ENCODE measurements at places on chromosomes 7 and 10.

DNA sequence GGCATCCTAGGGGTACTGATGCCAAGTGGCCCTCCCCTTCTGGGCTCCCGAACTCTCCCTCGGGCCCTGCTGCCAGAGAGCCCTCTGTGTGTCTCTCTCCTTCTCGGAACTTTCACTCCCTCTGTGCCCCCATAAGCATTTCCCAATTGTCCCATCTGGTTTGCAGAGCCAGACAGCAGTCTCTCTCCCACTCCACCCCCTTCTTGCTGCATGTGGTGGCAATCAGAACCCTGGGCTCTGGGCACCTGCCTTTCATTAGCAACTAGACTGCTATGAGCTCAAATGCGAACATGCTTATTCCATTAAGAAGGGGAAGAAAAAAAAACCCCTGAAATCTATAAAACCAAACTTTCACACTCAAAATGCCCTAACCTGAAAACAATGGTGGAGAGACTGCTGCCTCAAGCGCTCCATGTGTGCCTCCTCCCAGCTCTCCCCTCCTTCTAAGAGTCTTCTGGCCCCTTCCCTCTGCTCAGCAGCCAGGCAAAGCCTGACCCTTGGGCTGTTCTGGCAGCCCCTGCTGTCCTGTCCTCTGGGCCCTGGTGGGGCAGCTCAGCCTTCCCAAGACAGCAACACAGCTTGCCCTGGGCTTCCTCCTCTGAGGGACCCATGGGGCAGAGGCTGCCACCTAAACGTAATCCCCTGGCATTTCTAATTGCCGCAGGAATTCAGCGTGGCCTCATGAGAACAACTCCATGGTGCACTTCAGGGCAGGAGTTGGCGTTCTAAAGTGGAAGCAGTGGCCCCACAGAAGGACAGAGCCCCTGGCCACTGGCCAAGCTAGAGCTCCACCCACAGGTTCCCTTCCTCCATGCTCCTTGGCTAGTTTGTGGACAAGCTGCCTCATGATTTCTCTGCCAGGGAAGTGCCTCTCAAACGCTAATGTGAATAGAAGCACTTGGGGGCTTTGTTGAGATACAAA, 415.4 kb downstream of the PLXNA4 start:
- DNase-seq: no peak

DNA sequence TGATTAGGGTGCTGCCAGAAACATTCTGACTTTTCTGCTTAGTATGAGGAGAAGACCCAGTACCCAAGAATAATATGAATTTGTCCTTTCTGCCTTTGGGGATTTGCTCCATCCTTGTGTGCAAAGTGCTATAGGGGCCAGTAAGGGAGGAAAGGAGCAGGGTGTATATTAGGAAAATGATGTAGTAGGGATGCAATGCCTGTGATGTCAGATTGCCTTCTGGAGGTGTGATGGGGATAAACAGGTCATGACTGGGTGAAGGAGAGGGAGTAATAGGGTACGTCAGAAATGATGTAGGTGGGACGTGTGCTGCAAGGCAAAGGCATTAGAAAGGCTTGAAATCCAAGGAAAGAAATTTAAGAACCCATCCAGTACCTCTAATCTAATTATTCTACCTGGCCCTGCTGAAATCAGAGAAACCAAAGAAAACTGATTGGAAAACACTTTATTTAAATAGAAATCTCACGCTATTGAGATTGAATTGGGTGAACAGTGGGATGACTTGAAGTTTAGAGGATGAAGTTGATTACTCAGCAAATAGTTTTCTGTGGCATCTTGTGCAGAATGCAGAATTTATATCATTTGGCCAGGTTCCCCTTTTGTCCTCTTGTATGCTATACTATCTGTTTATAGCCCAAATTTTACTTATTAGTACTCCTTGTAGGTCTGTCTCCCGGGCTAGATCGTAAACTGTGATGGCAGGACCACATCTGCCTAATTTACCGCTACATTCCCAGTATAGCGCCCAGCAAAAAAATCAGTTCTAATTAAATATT, 503.9 kb downstream of the SUGCT start:
- DNase-seq: no peak

DNA sequence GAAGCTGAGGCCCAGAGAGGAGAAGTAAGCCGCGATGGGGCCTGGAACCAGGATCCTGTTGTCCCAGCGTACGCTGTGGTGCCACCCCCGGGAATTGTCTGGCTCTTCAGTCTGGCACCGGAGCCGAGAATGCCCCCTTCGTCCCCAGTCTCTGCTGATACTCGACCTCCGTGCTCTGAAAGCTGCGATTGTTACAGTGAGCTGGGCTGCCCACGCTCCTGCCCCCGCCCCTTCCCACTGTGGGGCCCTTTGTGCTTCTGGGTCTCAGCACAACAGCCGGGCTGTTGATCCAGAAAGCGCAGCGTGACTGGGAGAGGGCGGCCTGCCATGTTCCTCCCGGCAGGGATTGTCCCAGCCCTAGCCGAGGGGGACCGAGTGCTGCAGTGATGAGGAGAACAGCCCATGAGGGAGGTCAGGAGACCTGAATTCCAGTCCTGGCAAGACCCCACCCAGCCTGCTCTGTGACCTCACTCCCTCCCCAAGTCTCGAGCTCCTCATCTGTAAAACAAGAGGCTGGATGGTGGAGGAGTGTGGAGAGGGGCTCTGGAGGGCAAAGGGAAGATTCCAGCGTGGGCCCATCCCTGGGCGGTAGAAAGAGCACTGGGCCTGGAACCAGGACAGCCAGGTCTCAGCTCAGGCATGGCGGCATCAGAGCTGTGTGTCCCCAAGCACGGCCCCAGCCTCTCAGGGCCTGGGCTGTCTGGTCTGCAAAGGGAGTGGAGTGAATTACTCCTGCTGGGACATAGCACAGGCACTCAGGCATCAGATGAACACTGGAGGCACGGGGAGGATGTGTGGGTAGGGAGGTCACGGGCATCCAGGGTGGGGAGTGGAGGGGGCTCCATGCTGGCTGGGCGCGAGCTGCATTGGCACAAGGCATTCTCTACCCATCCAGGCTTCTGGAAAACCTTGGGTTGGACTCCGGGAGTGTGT, 43.6 kb downstream of the TSPAN15 start:
- DNase-seq: no peak

- DNase-seq: no peak
These were observed 151.5 kb downstream of the TEX36 start for GRCh38 chr10:125531465-125531864.

DNA sequence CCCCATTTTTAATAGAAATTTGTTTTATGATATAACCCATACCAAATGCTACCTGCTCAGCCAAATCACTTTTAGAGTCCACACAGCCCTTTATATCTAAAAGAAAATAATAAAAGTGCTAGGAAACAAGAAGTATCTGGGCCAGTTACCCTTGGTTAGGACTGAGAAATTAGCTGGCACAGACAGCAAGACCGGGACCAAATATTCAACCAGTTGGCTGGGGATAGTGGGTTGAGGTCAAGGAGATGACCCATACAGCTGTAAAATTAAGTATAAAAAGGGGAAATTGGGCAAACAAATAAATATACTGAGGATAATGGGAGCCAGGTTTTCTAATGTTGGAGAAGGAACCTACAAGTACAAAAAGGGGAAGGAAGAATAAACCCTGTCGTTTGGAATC, 174.3 kb downstream of the IMMP2L start:
- DNase-seq: no peak

DNA sequence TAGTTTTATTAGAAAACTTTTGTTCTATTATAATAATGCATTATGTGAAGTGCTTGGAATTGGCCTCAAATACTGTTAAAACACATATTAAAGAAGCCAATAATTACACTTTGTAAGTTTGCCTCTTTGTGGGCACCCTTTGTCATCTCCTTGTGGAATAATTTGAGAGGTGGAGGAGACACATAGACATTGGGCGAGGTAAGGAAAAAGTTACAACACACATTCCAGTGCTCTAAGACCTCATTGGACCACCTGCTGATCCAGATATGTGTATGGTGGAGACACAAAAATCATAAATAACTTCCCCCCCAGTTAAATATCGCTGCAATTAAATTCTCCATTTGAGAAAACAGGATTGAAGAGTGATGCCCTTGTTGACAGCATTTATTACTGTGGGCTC, 511.8 kb downstream of the GFRA1 start:
- no peak for DNase-seq

DNA sequence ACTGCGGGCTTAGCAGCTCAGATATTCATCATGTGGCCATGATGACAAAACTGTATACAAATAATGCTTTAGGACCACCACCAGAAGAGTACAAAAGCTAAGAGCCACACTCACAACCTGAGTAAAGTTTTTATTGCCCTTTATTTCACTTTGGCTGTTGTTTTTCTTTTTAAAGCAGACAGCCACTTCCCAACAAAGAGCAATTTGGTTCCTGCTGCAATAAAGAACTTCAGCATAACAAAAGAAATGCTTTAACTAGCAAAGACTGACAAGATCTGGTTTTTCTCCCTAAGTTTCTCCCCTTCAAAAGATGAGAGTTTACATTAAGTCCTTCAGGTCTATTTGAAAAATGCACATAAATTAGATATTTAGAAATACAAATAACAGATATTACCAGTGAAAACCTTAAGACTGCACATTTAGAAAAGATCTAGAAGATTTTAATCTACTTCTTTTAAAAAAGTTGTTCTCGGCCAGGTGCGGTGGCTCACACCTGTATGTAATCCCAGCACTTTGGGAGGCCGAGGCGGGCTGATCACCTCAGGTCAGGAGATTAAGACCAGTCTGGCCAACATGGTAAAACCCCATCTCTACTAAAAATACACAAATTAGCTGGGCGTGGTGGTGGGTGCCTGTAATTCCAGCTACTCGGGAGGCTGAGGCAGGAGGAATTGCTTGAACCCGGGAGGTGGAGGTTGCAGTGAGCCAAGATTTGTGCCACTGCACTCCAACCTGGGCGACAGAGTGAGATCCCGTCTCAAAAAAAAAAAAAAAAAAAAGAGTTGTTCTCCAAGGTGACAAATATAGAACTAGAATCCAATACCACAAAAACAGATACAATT, 59.4 kb downstream of the WAPL start:
- no peak for DNase-seq

DNA sequence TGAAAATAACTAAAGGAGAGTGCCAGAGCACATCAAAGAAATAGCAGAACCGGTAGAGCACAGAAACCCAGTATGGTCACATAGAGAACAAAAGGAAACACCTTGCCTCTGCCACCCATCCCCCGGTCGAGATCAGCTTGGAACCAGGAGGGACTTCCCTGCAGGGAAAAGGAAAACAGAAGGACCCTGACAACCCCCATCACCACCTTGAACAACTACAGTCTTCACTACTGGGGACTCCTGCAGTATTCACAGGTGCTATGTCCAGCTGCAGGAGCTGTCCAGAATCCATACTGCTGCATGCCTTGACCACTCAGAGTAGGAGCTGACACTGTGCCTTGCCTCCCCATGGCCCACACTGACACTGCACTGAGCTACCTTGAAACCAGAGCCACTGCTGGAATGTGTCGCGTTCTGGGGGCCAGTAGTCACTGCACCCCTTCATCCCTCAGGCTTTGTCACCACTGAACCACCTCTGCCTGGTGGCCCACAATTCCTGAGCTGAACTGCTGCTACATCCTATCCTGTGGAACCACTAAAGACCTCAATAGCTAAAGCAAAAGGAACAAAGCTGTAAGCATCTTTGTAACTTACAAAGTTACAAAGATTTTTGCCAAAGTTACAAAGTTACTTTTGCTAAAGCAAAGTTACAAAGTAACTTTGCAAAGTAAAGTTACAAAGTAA, 66.8 kb downstream of the TRIL start:
- no peak for DNase-seq

Measured in cortex of kidney (tissue), 1 donor.